ENCODE measurements at places on chromosomes 2 and 18.

GRCh38 chr2:41709702-41710599, 337.9 kb upstream of the PKDCC start:
- no peak for DNase-seq

DNA sequence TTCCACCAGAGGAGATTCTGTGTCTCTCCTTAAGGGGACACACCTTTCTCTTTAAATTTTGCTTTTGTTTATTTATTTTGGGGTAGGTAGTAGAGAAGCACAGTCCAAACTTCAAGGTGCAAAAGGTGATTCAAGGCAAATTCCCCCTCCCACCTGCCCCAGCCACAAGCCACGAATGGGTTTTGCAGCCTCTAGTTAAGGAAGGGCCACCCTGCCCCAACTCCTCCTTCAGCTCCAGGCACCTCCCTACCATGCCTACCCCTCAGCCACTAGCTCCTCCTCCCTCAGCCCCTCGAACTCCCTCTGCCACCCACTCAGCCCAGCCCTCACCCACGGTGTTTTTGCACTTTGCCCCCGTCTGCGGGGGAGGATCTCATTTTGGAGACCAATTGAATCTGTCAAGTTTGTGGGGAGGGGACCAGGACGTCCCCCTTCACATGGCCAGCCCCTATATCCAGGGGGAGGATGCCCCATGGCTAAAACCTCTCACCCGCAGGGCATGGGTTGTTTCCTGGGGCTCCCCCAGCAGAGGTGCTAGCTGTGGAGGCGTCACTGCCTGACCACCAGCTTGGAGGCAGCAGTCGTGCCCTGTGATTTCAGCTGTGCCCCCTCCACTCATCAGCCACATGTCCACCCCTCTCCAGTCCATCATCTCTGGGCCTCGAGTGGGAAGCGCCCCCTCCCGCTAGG, 4.5 kb downstream of the HAAO start:
- no peak for DNase-seq

DNA sequence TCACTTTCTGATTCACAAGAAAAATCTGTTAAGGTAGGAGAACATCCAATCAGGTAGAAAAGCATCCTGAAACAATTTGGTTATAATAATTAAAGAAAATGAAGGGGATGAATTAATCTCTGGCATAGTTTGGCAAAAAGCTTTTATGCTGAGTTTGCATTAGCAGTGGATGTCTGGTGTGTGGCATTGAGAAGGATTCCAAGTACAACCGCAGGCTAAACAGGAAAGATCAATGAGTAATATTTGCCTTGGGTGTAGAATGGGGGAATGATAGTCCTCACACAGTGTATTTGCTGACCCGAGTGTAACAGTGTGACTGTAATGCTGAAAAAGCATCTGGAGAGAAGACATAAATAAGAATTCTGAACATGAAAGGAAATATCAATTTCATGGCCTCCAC, 68.3 kb upstream of the SESTD1 start:
- no peak for DNase-seq

- DNase-seq, result no peak
Measured at GRCh38 chr2:207164006-207164831, 1.5 kb downstream of the KLF7 start.

DNA sequence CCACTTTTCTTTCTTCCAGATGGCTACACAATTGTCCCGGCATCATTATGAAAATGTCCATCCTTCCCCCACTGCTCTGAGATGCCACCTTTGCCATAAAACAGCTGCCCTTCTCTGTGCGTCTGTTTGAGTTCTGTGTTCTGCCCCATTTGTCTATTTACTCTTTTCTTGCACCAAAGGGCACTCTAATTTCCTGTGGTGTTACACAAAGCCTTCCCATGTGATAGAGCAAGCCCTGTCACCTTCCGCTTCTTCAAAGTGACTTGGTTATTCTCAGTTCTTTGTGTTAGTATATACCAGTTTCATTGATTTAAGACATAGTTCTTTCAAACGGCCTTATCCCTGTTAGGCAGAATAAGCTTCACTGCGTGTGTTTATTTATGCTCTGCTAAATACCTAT, 84.1 kb downstream of the FBXO15 start:
- DNase-seq, result no peak

DNA sequence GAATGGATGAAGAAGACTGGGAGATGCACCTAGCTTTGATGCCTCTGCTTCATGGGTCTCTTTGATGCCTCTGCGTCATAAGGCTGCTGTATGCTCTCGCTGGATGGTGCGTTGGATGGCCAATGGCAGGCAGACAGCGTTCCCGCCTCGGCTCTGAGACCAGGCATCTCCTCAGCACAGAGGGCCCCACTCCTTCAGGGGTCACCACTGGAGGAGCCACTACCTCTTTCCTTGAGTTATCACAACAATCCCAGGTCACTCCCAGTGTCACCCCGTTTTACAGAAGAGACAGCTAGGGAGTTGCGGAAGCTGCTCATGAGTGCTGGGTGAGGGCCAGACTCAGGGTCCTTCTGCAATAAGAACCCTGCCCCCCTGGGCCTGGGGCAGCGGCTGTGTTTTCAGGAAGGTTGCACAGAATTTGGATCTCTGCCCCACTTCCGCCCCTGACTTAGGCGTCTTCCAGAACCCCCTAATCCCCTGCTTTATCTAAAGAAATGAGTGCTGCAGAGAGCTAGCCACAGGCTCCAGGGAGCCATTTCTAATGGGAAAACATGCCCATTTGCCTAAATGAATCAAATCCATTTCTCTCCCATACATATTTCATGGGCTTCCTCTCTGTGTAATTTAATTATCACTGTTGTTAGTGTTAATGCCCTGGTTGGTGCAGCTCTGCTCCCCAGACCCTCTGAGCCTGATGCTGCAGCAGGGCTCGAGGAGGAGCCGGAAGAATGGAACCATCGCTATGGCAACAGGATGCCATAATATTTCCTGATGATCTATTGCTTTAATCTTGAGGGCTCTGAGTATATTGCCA, 131.8 kb upstream of the HS6ST1 start:
- no peak for DNase-seq

- DNase-seq, result no peak
Measured at GRCh38 chr18:28040211-28040610, 136.7 kb downstream of the CDH2 start.

DNA sequence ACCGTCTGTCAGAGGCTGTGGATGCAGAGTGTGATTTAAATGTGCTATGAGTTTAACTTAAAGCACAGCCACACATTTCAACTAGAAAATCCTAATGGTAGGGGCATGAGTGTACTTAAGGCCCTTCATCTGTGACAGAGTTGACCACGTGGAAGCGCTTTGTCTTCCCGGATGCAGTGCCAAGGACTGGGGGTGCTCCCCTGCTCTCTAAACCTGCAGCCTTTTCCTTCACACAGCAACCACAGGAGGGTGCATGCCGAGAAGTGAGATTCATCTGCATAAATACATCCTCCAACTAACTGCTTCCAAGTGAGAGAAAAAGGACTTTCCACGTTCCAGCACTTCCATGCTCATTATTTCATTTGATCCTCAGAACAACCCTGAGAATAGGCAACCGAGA, 149.6 kb downstream of the MYT1L start:
- DNase-seq, result no peak

GRCh38 chr2:219419331-219420197, 1.4 kb downstream of the DES start:
- no peak for DNase-seq

GRCh38 chr2:31442376-31442775, 27.8 kb upstream of the XDH start:
- no peak for DNase-seq

DNA sequence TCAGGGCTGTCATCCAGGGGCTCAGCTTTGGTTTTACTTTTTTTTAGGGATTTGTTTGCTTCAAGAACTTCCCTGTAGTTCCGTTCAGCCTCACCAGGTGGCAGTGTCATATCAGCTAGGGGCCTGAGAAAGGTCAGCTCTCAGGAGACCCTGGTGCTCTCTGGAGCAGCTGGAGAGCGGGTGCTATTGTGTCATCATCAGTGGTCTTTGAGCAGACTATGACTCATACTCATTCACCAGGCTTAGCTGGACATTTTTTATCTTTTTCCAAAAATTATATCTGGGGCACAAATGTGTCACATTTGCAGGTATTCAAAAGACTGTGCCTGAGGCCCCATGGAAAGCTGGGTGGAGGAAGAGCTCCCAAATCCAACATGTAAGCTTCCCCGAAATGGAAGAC, 24.4 kb downstream of the ZNF892 start:
- DNase-seq, result peak; percentile 7

DNA sequence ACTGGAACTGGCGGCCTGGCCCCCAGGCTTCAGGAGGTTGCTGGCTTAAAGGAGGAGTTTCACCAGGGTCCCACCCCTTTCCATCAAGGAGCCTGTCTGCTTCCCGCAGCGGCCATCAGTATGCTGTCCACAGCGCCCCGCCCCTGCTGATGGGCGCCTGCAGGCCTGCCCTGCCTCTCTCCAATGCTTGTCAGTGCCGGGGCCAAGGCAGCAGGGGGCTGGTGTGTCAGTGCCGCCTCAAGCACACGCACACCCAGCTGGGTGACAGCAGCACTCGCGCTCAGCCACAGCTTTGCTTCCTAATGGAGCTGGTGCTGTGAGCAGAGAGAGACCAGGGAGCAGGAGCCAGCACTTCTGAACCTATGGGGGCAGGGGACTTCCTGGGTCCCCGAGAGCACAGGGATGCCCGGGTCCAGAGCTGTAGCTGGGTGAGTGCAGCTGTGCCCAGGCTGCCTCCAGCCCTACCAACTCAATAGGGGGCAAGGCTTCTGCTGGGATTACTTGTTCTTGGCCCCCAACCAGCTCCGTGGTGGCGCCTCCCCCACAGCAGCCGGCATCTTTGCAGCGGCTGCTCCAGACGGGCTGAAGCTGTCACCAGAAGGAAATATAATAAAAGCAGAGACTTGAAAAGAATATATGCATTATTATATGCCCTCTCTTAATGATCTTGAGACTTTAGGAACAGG, 377.2 kb upstream of the LRATD1 start:
- DNase-seq, result no peak

DNA sequence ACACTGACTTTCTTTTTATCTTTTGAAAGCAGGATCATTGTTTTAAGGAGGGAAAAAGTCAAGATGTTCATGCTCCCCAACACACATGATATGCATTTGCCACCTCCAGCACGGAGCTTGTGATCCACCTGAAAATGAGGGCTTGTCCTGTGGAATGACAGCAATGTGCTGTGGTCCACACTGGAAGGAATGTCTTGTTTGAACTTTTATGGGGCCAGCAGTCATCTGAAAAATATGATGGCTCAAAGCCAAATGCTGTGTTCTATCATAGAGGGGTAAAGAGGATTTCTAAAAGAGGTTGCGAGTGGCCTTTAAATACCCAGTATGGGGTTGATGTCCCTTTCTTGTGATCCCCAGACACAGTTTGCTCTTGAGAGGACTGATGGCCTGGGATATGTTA, 226.5 kb upstream of the SPRED2 start:
- no peak for DNase-seq

DNA sequence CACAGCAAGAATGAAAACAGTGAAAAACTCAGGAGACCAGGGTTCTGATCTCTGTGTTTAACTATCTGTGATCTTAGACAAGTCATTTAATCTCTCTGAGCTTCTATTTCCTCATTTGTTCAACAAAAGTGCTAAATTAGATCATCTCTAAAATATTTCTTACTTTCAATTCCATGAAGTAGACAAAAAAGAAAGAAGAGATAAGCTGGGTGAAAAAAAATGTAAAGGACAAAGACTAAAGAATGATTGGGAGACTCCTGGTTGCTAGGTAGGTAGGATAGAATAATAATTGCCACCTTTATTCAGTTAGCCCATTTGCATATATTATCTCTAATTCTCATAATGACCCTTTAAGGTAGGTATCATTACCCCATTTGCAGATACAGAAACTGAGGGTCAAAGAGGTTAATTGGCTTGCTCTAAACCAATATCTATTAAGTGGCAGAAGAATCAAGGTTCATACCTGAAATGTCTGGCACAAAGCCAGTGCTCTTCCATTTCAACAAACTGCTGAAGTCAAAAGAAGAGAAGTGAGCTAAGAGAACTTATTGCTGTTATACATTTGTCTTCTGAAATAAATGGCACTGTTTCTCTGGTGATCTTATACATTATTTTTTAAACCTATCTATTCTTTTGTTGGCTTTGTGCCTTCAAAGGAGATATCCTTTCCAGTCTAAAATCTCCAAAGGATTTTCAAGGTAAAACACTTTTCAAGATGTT, 141.7 kb downstream of the OTX1 start:
- no peak for DNase-seq

GRCh38 chr2:168216351-168217005, 30.9 kb downstream of the STK39 start:
- no peak for DNase-seq

- DNase-seq, result no peak
Measured at GRCh38 chr2:189848276-189848675, 64.0 kb downstream of the PMS1 start.

DNA sequence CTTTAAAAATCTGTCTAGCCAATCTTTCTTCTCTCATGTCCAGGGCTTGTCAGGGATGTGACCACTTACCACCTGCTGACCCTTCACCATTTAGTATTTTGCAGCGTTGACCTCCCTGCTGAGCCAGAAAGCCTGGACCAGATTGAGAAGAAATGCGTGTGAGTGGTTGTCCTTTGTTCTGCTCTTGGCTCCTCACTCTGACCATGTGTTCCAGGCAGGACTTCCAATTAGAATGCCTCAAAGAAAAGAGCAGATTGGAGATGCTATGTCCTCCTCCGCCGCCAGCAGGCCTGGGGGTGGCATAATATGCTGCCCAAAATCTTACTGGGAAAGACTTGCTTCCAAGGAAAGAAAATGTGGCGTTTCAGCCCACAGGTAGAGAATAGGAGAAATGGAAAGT, 894.1 kb downstream of the SLC4A3 start:
- no peak for DNase-seq

DNA sequence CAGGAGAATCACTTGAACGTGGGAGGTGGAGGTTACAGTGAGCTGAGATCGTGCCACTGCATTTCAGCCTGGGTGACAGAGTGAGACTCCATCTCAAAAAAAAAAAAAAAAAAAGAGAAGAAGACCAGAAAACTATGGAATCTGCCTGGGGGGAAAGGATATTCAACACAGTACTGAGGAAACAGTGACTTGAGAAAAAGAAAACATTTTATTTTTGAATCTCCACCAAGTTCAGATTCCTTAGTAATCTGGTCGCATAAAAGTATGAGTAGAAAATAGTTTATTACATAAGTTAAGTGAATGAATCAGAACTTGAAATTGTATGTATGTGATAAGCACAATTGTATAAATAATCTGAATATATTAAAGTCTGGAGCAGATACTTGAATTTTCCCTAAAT, 13.0 kb upstream of the HAT1 start:
- DNase-seq, result no peak

DNA sequence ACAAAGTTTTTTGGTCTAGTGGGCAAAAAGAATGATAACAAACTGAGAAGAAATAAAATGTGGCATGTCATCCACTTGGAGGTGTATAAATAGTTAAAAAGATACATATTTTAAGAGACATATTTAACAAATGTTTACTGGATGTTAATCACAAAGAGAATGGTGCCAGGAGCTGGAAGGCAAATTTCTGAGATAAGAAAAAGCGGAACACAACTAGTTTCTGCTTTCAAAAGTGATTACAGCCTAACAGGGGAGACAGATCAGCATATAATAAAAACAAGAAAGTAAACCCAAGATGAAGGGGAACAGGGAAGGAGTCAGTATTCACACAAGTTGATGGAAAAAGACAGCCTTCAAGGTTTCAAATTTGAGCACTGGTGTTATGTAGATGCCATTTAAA, 91.3 kb downstream of the OLA1 start:
- no peak for DNase-seq

Measured in activated CD4-positive, alpha-beta T cell treated with anti-CD3 and anti-CD28 coated beads, Interleukin-2, amount 50 U/mL, for 16 hours (primary cell).